GM12878 (cell line): ENCODE measurements at places on chromosomes 13 and 19.

DNA sequence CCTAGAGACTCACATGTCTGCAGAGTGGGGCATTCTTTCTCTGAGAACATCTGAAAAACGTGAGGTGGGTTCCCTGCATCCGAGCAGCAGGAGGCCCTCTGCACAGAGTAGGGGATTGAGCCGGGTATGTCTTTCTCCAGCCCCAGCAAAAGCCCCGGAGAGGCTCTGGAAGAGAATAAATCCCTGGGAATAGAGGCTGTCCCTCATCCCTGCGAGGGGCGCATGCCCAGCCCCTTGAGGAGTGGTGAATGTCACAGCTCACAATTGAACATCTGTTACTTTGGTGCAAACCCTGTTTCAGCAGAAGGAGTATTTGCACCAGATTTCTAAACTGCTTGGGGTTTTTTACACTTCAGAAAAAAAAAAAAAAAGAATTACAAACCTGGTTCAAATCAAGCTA lies 164.6 kb downstream of the FGF14 start:
- DNase-seq: no peak
- no peaks in the 10 kb centered on the region for H3K36me3 ChIP-seq
- H3K27me3 ChIP-seq: no peaks in the 10 kb centered on the region; the same call in 1 of the 2 replicates

DNA sequence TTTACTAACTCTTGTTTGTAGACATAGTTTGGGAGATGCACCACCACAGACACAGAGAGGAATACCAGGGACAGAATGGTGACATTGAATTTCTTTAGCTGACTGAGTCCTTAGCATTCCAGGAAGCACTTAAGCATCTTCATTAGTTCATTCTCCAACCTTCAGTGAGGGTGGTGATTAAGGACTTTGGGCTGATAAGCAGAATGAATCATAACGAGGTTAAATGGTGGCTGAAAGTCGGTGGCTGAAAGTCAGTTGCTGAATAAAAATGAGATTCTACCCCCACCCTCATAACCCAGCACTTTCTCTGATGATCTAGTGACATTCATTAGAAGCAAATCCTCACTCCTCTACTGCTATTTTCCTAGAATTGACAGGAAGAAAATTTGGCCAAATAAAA lies 10.6 kb downstream of the PCDH8 start:
- no peak overlapping the region for H3K27ac ChIP-seq
- H3K4me1 ChIP-seq: no peaks in the 10 kb centered on the region
- H3K27me3 ChIP-seq: no peaks in the 10 kb centered on the region; the same call in none of the 2 replicates
- no peak for DNase-seq
- H3K36me3 ChIP-seq: no peaks in the 10 kb centered on the region

- H3K4me1 ChIP-seq: no peaks in the 10 kb centered on the region
- H3K27me3 ChIP-seq: no peaks in the 10 kb centered on the region
- H3K36me3 ChIP-seq: no peaks in the 10 kb centered on the region
- no peak overlapping the region for H3K4me3 ChIP-seq
- H3K27ac ChIP-seq: no peak overlapping the region
- DNase-seq: no peak
Observed at GRCh38 chr19:49389406-49389805, 1.4 kb downstream of the KASH5 start.

DNA sequence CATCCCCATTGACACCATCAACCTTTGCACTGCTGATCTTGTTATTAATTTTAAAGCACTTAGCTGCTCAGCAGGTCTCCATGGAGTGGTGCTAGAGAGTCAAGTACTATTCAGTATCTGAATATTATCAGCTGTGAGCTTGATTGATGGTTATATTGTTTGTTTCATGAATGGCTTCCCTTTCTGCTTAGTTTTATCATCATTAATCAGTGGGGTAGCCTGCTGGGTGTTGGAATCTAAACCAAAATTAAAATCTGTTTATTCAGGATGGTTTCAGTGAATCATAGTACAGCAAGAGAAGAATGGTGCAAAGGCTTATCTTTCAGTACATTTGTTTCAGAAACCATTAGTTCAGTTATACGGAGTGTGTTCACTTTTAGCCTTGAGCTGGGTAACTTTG lies 42.5 kb upstream of the SCEL start:
- H3K27me3 ChIP-seq: no peaks in the 10 kb centered on the region
- H3K36me3 ChIP-seq: no peaks in the 10 kb centered on the region
- H3K4me1 ChIP-seq: peaks cover 8% of the 10 kb centered on the region; the same call in 1 of the 2 replicates
- no peak for DNase-seq

DNA sequence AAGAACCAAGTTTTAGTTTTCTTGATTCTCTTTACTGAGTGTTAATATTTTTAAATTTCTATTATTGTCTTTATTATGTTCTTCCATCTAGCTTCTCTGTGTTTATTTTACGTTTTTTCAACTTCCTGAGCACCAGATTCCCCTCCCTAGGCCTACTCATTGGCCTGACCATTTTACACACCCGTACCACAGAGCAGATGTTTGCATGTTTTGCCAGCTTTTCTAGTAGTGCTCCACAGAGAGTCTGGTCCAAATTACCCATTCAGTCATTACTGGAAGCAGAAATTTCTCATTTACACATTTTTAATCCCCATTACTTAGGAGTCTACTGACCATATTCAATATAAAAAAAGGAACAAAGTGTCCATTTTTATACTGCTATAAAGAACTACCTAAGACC lies 66.9 kb downstream of the ING1 start:
- H3K27me3 ChIP-seq: no peaks in the 10 kb centered on the region
- H3K36me3 ChIP-seq: no peaks in the 10 kb centered on the region
- no peak for DNase-seq
- no peak overlapping the region for H3K27ac ChIP-seq
- no peak overlapping the region for H3K4me3 ChIP-seq
